Stimulated activated naive CD4-positive, alpha-beta T cell treated with Interleukin-2 at 50 U/mL for 16 hours (primary cell): ENCODE measurements at places on chromosomes 3 and 15.

DNA sequence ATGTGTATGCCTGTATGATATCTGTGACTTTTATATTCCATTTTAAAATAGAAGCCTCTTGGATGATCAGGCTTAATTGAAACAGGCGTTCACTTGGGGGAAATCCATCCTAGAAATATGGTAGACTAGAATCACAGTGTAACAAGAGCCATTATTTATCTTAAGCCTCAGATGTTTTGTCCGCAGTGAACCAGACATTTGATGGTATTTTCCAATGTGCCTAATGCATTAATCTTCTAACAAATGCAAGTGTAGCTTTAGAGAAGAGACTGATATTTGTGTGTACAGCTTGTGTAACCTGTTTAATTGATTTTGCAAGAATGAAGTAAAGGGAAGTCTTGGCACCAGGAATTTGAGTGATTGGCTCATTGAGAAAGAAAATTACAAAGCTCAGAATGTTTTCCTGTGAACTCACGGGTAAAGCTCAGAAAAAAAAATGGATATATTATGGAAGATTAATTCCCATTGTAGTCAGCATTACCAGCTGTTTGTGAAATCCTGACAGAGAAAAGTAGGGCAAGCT lies 155.7 kb downstream of the SV2B start:
- DNase-seq: no peak

DNA sequence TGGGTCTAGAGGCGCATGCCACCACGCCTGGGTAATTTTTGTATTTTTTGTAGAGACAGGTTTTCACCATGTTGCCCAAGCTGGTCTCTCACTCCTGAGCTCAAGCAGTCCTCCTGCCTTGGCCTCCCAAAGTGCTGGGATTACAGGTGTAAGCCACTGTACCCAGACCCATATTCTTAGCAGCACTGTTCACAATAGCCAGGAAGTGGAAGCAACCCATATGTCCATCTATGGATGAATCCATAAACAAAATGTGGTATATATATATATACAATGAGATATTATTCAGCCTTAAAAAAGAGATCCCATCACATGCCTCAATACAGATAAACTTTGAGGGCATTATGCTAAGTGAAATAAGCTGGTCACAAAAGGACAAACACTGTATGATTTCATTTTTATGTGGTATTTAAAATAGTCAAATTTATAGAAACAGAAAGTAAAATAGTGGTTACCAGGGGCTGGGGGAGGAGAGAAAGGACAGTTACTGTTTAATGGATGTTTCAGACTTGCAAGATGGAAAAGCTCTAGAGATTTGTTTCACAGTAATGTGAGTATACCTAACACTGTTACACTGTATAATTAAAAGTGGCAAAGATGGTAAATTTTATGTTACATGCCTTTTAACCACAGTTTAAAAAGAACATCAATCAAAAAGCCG lies 35.7 kb upstream of the GRAMD1C start:
- DNase-seq: no peak

- DNase-seq: no peak
These were observed 54.6 kb upstream of the PCSK6 start for GRCh38 chr15:101543926-101544612.

- no peak for DNase-seq
These were observed 9.8 kb downstream of the SYNM start for GRCh38 chr15:99114511-99115299.

DNA sequence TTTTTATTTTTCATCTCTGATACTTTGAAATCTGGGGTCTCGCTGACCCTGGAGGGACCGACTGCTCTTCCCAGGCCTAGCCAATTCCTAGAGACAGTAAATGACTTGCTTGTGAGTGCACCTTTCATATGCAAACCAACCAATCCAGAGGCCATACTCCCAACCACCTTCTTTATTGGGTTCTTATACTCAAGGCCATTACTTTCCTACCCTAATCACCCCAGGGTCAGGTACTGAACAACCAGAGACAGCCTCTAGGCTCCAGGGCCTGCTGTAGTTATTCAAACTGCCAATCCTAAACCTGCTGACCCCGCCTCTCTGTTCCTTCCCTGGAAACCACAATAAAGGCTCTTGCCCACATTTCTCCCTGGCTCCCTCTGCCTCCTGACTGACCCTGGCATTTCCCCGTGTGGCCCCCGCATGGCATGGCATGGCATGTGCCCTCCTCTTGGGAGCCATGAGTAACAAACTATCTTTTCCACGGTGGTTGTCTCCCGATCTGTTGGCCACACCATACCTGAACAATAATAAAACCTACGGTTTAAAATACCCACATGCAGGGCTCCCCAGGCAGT lies 42.9 kb downstream of the ADCY5 start:
- no peak for DNase-seq

- no peak for DNase-seq
These were observed 16.6 kb downstream of the PARP15 start for GRCh38 chr3:122594025-122594424.

- DNase-seq: no peak
These were observed 301.0 kb upstream of the SLCO3A1 start for GRCh38 chr15:91552555-91552954.

- DNase-seq: no peak
These were observed 94.5 kb downstream of the CHL1 start for GRCh38 chr3:291028-291427.

GRCh38 chr3:69097407-69098086 lies 12.8 kb downstream of the ARL6IP5 start:
- no peak for DNase-seq

DNA sequence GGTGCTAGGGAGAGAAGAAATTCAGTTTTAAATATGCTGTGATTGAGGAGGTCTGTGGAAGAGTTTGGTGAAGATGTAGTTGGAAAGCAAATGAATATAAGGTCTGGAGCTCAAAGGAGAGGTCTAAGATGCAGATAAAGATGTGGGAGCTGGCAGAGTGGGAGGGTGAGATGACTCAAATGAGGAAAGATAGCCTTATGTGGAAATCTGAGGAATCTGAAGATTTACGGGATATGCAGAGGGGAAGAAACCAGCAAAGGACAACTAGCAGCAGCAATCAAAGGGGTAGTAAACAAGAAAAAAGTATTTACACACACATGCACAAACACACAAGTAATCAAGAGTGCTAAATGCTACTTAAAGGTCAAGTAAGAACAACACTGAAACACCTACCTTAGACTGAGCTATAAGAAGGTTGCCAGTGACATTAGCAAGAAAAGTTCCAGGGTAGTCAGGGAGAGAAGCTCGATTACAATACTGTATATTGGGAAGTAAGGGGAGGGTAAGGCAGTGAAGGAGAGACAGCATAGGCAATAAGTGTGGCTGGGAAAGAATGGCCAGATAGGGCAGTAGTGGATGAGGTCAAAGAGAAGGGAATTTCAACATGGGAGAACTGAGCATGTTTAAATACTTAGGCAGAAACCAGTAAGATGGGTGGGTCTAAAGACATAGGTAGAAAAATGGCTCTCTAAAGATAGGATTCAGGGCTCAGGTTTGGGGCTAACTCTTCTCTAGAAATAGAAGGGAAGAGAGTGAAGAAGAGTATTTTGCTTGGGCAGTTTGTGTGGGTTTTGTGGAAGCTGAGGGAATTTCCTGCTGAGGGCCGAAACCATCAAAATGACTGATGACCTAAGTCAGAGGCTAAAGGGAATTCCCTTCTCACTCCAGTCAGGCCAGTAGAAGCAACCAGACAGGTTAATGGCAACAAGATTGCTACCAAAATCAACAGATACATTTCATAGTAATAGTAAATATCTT lies 8.9 kb downstream of the CMTM6 start:
- DNase-seq: no peak

GRCh38 chr15:62647843-62648505 lies 394.6 kb upstream of the TPM1 start:
- no peak for DNase-seq

- DNase-seq: no peak
These were observed 505.3 kb upstream of the NR2F2 start for GRCh38 chr15:95825208-95825607.

- no peak for DNase-seq
These were observed 28.1 kb downstream of the DNAJB8 start for GRCh38 chr3:128438488-128439072.

- DNase-seq: no peak
These were observed 9.3 kb downstream of the TLE3 start for GRCh38 chr15:70088455-70088854.

- DNase-seq: no peak
These were observed 34.6 kb upstream of the CCDC66 start for GRCh38 chr3:56522374-56522773.

GRCh38 chr15:58522391-58522790 lies 90.6 kb downstream of the LIPC start:
- no peak for DNase-seq

GRCh38 chr3:157508461-157508860 lies 5.2 kb upstream of the VEPH1 start:
- DNase-seq: no peak

- DNase-seq: no peak
These were observed 62.4 kb upstream of the MEF2A start for GRCh38 chr15:99503411-99503810.

DNA sequence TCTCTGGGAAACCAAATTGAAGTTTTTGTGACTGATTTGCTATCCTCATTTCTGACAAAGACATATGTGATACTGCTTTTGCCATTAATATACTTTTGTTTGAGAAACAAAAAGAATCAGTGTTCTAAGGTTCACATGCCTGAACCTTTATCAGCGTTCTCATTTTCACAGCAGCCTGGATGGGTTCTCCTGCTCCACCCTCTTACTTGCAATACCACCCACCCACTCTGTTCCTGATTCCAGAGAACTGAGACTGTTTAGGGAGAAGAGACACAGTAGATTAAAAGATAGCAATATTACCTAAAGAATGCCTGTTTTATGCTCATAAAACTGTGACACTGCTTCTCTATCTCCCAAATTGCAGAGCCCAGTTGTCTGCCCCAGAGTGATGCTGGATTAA lies 25.8 kb upstream of the ARL6 start:
- DNase-seq: no peak
